Hematopoietic multipotent progenitor cell treated with erythropoietin and hydrocortisone succinate and interleukin-3 and kit ligand, for 17 days (in vitro differentiated cells): ENCODE measurements at places on chromosomes 13 and 19.

- DNase-seq = no peak
Observed at GRCh38 chr13:41802684-41803444, 158.0 kb downstream of the VWA8 start.

- DNase-seq = no peak
Observed at GRCh38 chr13:95181586-95181985, 119.7 kb downstream of the ABCC4 start.

GRCh38 chr19:41934849-41935374 is 6.7 kb upstream of the ERFL start:
- peak; percentile 69 for DNase-seq

- DNase-seq = no peak
Observed at GRCh38 chr13:32850316-32851052, 165.7 kb upstream of the KL start.

- no peak for DNase-seq
Observed at GRCh38 chr19:2986951-2987524, 9.7 kb downstream of the TLE6 start.

DNA sequence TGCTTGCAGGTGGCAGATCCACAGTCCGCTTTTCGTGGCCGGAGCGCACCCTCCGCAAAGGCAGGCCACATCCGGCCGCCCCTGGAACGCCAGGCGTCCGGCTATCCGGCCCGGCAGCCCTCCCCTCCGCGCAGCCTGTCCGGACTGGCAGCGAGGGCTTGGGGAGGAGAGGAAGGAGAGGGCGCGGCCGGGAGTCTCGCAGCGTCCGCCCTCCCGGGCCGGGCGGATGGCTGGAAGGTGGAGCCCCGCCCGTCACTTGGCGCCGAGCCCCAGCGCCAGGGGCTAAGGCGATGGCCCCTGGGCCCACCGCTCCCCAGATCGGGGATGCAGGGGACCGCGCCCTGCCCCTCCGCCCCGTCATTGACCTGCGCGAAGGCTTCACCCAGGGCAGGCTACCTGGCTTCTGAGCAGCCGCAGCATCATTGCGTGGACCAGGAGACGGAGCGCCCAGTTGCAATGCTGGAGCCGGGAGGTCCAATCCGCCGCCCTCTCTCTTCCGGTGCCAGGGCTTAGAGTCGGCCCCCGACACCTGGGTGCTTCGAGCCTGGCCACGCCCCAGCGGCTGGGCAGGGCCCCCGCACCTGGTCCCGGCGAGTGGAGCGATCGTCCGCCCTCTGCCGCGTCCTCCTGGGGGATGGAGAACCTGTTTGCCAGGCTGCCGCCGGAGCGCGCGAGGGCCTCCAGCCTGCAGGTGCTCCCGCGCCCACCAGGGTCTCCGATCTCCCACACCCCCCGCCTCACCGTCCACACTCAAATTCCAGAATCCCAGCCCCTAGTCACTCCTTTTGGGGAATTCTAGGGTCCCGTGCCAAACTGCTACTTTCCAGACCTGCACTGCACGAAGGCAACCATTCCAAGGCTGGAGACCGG is at the start of gene FUT1:
FUT1 (minus strand) TSS at position 146 of the 870 bp plus-strand sequence. CDS start 1,360 bp downstream, outside the sequence.
- peak; percentile 74 for DNase-seq

GRCh38 chr13:83633746-83634145 is 248.5 kb downstream of the SLITRK1 start:
- DNase-seq = no peak

- no peak for DNase-seq
Observed at GRCh38 chr13:100566543-100566942, 22.0 kb downstream of the GGACT start.

GRCh38 chr13:85974608-85975366 is 175.6 kb upstream of the SLITRK6 start:
- no peak for DNase-seq
